Cortex of kidney (tissue), 1 donor: ENCODE measurements at places on chromosomes 4 and X.

DNA sequence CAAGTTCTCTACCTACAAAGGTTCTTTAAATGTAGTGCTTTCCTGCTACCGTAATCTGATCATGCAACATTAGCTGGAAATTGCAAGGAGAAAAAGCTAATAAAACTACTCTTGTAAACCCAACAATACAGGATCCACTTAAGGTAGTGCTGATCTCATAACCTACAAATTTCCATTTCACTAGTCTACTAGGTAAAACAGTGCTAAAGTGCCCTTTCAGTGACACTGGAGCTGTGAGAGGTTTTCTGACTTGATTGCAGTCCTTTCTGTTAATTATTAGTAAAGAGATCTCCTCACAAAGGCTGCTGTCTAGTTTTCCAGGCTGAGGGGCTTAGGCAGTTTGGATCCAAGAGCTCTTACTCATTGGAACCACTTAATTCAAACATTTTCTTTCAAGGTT, 1118.7 kb downstream of the SH3BGRL start:
- DNase-seq, result no peak

- DNase-seq, result no peak
These were observed 36.9 kb upstream of the SH3KBP1 start for GRCh38 chrX:19924285-19924684.

DNA sequence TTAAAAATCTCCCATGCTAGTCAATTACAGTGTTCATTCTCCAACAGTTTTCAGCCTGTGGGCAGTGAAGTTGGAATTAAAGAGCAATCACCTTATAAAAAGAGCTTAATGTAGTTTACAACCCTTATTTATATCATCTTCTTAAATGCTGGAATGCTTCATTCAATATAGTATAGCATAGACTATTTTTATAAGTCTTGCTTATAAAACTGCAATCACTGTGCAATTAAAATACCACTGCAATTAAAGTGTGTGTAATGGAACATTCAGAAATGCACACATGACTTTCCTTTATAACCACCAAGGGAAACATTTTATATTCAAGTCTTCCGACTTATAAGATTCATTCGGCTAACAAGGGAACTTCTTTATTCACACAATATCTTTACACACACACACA, 16.4 kb upstream of the DCAF8L1 start:
- no peak for DNase-seq

- DNase-seq, result no peak
These were observed 5.3 kb downstream of the SOWAHB start for GRCh38 chr4:76892601-76893000.

DNA sequence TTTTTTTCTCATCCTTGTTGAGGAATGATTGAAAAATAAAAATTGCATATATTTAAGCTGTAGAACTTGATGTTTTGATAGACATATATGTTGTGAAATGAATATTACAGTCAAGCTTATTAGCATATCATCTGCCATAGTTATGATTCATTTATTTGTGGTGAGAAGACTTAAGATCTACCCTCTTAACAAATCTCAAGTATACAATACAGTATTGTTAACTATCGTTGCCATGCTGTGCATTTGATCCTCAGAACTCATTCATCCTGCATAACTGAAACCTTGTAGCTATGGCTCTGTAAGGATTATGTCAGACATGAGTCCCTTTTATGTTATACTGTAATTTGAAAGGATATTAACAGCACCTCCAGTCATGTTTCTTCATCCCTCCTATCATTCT, 2045.3 kb downstream of the ARAP2 start:
- no peak for DNase-seq
